T-helper 1 cell (primary cell): ENCODE measurements at places on chromosomes 1 and 21.

- no peak for DNase-seq
Observed at GRCh38 chr1:8985915-8986813, 40.1 kb downstream of the SLC2A7 start.

DNA sequence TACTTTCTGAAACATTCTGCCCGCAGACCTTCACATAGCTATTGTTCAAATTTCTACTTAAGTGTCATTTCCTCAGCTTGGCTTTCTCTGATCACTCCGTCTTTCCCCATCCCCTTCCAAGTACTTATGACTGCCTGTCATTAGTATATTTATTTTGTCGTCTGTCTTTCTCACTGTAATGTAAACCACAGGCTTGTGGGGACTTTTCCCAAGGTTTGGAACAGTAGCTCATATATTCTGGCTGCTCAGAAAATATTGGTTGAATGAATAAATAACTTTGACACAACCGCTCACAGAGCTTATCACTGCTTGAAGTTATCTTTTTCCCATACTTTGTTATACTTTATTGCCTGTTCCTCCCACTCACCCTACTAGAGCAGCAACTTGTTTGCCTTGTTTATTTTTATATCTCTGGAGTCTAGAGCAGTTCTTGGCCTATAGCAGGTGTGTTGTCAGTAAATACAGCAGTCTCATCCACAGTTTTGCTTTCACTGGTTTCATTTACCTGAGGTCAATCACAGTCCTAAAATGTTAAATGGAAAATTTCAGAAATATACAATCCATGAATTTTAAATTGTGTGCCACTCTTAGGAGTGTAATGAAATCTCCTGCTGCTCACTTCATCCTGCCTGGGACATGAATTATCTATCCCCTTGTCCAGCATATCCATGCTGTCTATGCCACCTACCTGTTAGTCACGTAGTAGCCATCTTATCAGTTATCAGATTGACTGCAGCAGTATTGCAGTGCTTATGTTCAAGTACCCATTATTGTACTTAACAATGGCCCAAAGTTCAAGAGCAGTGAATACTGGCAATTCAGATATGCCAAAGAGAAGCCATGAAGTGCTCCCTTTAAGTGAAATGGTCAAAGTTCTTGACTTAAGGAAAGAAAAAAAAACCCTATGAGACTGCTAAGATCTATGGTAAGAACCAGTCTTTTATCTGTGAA lies 2.4 kb upstream of the CNIH4 start:
- DNase-seq, result no peak

GRCh38 chr1:198387587-198387986 lies 152.9 kb downstream of the ATP6V1G3 start:
- DNase-seq, result no peak

DNA sequence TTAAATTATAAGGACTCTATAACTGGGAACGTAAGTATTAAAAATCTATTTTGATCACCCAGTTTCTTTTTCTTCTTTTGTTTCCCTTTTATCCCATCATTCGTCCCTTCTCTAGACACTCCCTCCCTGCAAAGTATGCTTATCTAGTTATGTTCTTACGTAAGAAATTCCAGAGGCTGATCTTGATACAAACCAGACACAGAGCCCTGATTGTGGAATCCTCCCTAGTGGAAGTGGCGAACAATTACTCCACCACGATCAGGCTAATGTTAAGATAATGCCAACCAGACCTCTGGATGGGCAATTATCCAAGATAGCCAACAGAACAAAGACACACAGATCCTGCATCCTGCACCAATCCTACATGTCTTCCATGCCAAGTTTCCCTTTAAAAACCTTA lies 1557.4 kb downstream of the PLA2G4A start:
- no peak for DNase-seq

DNA sequence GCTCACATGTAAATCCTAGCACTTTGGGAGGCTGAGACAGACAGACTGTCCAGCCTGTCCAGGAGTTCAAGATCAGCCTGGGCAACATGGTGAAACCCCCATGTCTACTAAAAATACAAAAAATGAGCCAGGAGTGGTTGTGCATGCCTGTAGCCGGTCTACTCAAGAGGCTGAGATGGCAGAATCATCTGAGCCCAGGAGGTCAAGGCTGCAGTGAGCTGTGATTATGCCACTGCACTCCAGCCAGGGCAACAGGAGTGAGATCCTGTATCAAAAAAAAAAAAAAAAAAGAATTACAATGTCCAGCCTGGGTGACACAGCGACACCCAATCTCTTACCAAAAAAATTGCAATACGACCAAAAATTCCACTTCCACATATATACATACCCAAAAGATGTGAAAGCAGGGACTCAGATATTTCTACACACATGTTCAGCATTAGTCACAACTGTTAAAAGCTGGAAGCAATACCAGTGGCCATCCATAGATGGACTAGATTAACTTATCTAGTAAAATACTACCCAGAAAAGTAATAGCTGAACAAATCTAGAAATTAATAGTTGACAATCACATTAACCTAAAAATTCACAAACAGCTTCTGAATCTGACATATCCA lies 49.2 kb downstream of the ASH1L start:
- no peak for DNase-seq
